Fibroblast of pulmonary artery (primary cell): ENCODE measurements at places on chromosomes 6 and 20.

DNA sequence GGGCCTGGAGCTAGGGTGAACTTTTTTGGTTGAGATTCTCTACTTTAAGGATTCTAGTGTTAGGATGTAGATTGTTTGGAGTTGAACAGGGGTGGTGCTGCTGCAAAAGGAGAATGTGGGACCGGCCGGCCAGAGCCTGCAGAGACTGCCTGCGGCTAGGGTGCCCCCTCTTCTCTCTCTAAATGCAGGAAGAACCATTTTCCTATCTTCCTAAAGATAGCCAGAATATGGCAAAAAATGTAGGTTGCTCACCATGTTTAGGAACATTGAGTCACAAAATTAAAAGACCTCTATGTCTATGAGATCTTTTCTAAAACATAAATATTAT lies 39.5 kb downstream of the BICRAL start:
- DNase-seq: no peak

DNA sequence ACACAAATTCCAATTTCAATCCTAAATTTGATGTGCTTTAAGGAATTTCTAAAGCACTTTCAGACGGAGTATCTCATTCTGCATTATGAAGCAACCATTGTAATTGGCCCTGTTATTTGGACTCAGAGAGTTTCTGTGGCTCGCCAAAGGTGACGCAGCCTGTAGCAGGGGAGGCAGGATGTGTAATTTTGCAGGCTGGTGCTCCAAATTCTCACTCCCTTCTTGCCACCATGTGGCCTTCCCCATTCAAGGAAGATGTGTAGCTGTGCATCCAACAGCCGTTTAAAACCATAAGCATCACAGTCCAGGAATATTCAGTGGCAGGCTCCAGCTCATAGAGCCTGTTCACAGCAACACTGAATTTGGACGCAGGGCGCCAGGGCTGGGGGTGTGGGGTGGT lies 45.8 kb downstream of the AGPAT4 start:
- DNase-seq: no peak

- peak; percentile 35 for DNase-seq
These were observed 530 bp downstream of the TDP2 start for GRCh38 chr6:24666097-24666640.

GRCh38 chr6:124970243-124970642 lies 8.0 kb downstream of the RNF217 start:
- no peak for DNase-seq

DNA sequence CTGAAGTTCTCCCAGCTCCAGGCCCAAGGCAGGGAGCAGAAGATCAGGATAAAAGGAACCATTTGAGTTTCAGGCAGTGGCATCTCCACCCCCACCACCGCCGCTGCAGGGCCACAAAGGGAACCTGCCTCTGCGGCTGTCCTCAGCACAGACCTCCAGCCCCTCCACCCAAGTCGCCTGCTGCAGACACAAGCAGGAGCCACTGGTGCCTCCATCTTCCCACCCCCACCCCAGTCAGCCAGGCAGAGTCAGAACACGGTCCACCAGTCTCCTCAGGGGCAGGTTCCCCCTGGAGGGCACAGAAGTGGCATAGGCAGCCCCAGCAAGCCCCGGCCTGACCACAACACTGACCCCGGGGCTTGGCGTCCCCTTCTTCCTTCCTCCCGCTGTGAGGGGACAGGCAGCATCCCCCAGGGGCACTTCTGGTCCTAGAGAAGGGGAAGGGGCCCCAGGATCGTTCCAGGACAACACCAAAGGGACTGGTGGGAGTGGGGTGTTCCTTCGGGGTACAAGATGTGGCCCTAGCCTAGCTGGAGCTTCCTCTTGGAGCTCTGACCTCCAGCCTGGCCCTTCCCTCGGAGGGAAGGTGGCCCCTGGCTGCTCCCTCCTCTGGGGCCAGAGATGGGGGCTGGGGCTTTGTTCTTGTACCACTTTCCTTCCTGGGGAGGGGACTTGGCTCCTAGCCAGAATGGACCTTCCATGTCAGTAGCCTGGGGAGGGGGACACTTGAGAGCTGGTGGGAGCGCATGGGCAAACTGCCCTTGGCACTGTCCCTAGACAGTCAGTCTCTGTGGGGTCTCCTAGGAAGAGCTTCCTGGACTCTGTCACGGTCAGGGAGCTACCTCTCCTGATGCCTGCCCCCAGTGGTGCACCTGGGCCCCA lies 36.0 kb downstream of the YTHDF1 start:
- DNase-seq: no peak

DNA sequence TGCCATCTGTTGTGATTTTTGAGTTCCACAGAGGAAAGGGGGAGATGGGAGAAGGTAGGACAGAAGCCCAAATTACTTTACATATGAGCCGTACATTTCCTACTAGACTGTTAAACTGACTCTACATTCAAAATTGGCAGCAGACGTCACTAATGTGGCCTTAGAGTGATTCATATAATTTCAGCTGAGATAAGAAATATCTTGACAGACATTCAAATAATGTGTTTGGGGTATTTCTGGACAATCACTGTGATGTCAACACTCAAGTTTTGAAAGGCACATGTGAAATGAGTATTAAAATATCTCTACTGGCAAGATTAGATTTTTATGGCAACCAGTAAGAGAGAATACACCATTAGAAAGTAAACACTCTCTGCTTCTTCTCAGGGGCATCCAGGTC lies 104.0 kb downstream of the MTFR2 start:
- DNase-seq: peak; percentile 77

DNA sequence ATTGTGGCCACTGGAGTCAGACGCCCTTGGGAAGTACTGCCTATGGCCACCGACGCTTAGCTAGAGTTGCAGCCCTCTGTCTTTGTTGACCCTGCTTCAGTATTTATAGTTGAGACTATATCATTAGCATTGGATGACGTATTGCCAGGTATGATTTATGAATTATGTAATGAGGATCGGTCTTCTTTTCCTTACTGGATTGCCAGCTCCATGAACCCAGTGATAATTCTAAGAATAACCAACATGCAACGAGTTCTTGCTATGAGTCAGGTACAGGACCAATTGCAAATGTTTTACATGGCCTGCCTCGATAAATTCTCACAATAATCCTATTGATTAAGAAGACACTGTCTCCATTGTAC lies 63.5 kb downstream of the CLIC5 start:
- no peak for DNase-seq

GRCh38 chr6:166008441-166009369 lies 158.9 kb downstream of the TBXT start:
- DNase-seq: peak; percentile 85

DNA sequence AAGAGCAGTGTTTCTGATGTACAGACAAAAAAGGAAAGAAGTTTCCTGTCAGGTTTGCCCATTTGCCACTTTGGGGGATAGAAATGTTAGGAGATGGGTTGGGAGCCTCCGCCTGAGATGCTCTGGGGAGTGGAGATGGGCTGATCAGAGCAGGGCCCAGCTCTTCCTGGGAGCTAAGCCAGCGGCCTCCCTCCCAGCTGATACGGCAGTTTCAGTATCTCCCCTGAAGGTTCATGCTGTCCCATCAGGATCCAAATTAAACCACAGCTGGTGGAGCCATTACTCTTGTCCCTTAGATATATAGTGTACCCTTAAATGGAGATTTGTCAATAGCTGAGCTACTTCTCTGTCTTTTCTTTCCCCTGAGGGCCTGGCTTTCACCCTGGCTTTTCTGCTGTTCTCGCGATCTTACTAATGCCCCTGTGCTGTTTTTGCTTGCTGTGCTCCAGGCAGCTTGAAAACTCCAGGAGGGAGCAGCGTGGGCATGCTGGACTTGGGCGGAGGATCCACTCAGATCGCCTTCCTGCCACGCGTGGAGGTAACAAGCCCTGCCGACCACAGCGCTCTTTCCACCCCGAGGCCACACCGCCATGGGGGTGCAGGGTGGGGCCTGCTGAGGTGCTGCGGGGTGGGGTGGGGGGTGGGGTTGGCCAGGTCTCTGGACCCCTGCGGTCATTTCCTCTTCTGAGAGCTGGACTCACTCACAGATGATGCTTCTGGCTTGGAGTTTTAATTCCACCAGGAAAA lies 20.9 kb downstream of the ENTPD6 start:
- DNase-seq: no peak

DNA sequence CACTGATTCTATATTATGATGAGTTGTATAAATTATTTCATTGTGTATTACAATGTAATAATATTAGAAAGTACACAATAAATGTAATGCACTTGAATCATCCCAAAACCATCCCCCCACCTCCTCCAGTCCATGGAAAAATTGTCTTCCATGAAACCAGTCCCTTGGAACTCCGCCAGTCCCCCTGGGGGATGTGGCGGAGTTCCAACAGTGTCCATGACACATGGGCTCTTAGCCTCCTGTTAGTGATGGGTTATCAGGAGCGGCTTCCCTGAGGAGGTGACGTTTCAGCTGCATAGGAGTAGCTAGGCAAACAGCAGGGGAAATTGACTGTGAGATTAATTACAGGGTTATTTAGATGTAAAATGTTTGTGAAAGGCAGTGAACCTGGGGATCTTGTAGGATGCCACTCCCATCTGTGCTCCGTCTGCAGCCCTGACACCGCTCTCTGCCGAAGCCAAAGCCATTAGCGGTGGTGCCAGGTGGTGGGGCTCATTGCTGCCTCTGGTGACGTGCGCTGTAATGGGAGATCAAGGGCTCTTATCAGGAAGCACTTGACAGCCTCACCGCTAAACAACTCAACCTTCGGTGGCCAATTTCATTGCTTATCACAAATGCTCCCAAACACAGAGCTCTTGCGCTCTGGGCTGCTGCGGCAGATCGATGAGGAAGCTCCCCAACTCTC lies 81.6 kb upstream of the MC3R start:
- no peak for DNase-seq

- no peak for DNase-seq
These were observed 67.5 kb downstream of the RTN4IP1 start for GRCh38 chr6:106561686-106562405.

DNA sequence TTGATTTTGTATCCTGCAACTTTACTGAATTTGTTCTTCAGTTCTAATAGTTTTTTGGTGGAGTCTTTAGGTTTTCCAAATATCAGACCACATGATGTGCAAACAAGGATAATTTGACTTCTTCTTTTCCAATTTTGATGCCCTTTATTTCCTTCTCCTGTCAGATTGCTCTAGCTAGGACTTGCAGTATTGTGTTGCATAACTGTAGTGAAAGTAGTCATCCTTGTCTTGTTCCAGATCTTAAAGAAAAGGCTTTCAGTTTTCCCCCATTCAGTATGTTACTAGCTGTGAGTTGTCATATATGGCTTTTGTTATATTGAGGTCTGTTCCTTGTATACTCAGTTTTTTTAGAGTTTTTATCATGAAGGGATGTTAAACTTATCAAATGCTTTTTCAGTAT lies 4.6 kb downstream of the MICB start:
- DNase-seq: peak; percentile 25

- DNase-seq: peak; percentile 93
These were observed 56.3 kb upstream of the ANKEF1 start for GRCh38 chr20:9978397-9979004.

GRCh38 chr6:156852858-156853216 lies 75.7 kb downstream of the ARID1B start:
- DNase-seq: no peak

DNA sequence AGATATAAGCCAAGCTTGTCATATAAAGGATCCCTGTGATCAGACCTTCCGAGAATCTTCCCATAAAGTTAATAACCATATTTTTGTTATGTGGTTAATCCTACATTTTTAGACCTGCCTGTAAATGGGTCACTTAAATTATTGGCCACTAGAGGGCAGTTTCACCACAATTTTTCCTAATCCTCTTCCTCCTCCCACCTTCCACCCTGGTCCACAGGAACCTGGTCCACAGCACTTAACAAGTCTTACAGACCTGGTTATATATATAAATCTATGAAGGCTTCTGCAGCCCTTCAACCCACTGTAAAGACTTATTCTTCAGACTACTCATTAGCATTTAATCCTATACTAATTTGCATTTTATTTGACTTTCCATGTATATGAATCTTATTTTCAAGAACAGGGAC lies 28.3 kb downstream of the MRS2 start:
- DNase-seq: peak; percentile 67

- DNase-seq: no peak
These were observed 26.4 kb downstream of the MRS2 start for GRCh38 chr6:24429146-24429545.
